ENCODE measurements at places on chromosomes 3 and 15.

- DNase-seq, result no peak
Observed at GRCh38 chr15:79169526-79170133, 79.0 kb upstream of the RASGRF1 start.

GRCh38 chr15:34018021-34018645 is 20.9 kb downstream of the AVEN start:
- no peak for DNase-seq

DNA sequence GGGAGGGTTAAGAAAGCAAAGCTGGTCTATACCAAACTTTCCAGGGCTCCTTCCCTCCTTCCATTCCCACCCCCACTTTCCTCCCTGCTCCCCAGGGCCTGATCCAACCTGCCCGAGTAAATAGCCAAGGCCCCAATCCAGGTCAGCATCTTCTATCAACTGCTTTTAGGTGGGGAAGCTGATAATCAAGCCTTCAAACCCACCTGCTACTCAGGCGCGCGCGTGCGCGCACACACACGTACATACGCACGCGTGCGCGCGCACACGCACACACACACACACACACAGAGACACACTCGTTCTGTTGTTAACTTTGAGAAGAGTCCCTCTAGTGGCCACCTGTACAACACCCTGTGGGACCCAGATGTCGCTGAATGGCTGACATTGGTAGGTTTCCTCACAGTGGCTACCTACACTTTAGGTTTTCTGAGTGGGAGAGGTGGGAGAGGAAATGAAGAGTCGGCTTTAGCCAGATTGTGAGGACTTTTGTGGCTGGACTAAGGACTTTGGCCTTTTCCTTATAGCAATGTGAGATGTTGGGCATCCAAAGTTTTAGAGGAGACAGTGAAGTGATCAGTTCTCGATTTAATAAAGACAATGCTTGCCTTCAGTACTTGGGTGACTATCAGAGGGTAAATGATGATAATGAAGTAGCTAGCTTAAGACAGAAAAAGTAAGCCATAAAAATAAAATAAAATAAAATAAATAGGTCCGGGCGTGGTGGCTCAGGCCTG is 179.9 kb upstream of the C2CD4B start:
- peak; percentile 34 for DNase-seq

- DNase-seq, result no peak
Observed at GRCh38 chr3:110243081-110243480, 828.5 kb upstream of the NECTIN3 start.

DNA sequence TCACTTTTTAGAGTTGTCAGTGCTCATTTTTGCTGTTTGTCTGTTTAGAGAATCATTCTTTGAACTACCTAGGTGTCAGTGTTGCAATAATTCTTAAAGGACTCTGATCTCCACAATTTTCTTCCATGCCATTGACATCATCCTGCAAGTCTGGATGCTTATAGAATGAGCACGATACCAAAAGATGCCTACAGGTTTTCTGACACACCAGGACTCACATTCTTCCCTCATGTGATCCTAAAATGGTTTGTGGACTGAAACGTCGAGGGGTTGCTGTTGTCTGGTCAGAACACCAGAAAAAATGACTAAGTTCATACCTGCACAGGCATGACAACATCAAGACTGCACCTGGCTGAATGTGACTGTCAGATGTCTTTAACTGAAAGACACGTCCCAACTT is 95.9 kb downstream of the SEMA5B start:
- DNase-seq, result no peak

GRCh38 chr3:129233538-129233937 is 15.9 kb upstream of the COPG1 start:
- peak; percentile 88 for DNase-seq

DNA sequence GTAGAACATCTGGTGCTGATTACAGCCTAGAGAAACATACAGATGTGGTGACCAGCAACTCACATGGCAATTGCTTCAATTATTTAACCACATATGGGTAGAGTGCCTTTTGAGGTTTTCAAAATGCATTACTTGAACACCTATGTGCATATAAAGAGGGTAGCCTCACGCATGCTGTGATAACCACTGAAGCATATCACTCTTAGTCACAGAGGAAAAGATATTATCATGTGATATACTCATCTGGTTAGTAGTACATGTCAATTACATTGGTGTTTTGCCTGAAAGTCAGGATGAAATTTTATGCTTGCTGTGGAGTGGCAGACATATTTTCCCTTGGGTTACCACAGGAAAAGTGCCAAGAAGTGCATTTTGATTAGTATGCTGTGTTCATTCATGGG is 459.3 kb upstream of the AGTR1 start:
- DNase-seq, result no peak

GRCh38 chr3:188567478-188568195 is 413.7 kb downstream of the LPP start:
- DNase-seq, result no peak

DNA sequence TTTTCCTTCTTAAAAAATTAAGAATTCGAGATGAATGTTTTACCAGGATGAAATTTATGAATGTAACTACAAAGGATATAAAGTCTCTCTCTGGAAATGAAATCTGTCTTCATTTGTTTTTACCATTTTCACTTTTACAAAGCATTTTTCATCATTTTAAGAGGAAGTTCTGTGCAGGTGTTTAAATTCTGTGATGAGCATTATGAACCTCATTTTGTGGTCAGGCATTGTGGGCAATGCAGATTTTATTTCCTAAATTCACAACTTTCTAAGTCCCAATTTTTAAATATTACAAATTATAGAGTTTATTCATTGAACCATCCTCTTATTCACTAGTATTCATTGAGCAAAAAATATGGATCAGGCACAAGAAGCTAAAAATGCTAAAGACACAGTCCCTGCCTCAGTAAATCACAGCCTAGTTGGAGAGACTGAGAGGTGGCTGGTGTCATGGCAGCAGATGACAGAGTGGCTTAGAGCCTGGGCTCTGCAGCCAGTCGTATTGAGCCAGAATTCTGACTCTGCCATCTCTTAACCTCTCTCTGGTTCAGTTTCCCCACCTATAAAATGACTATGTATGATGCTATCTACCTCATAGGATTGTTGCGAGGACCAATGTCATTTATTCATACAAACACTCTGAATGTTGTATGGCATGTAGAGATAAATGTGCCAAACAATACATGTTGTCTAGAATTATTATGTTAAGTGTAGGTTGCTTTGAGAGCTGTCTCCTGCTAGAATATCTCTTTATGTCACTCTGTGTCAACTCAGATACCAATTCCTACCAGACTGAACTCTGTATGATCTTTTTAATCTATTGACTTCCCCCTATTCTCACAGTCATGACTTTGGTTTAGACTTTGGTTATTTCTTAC is 7.5 kb upstream of the TGFBR2 start:
- no peak for DNase-seq

DNA sequence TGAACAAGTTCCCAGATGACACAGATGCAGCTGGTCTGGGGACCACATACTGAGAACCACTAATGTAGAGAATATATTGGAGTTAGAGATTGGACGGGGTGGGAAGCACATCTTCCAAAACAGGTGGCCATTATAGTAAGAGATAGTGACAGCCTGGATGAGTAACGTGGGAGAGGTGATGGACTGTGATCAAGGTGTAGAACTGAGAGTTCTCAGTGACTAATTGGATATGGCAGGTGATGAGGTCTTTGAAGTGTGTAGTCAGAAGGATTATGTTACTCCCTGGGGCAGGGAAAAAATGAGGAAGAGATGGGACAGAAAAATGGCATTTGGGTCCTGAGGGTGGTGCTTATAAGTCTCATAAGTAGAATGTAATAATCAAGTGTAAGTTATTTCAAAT is 66.6 kb downstream of the KCNMB2 start:
- no peak for DNase-seq

GRCh38 chr3:169505577-169506230 is 157.8 kb downstream of the MECOM start:
- peak; percentile 7 for DNase-seq

DNA sequence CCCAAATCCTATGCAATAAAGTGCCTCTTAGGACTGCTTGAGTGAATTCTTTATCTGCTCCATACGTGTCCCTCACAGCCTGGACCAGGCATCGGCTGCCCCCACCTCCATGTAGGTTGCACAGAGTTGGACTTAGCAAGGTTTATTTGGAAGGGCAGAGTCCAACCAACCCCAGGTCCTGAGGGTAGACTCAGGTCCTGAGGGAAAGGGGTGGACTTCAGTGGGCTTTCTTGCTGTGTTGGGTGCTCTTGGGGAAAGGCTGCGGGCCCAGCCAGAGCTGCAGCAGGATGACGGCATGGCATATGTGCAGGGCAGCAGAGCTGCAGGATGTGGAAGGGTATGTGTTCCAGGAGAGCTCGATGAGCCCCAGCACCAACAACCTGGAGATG is 6.5 kb downstream of the ALG3 start:
- no peak for DNase-seq
